ENCODE measurements at places on chromosomes 11 and 22.

- DNase-seq, result no peak
Observed at GRCh38 chr11:117183724-117184349, 5.3 kb downstream of the SIDT2 start.

DNA sequence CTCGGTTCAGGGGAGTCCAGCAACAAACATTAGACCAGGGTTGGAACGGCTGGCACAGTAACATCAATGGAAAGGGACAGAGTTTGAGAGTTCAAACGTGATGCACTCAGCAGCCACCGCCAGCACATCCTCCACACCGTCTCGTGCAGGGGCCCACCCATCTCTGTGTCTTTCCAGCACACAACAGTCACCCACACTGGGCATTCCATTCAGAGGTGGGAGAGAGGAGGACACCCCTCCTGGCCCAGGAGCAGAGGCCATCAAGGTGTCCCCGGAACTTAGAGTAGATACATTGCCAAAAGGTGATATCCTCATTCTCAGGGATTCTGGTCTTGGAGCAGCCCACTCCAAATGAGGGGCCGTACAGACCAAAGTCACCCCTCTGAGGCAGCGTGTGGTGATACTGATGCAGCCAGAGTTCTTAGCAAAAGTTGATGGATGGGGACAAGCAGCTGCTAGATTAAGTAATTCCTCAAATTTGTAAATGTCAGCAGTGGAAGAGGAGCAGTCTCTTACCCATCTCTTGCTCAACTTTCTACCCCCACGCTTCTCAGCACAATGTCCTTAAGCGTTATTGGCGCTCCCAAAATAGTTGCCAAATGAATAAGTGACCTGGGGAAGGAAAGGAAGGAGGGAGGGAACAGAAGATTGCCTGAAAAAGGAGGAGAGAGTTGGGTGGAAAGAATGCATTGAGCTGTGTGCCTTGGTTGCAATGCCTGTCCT is 5.5 kb downstream of the SNAP29 start:
- no peak for DNase-seq

DNA sequence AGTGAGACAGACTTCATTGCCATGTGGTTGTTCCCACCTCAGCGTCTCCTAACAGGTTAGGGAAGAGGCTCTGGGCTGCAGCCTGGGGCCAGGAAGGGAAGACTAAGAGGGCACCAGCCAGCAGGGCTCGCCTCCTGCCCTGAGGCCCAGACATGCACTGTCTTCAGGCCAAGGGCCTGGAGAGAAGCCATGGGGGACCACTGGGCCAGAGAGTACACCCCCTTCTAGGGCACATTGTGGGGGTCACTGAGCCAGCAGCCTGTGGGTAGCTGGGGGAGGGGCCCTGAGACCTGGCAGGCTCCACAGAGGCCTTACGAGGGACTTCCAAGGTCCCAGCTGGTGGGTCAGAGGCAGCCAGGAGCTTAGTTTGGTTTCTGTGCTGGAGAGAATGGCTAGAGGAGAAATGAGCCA is 25.0 kb upstream of the MYRF start:
- DNase-seq, result no peak

DNA sequence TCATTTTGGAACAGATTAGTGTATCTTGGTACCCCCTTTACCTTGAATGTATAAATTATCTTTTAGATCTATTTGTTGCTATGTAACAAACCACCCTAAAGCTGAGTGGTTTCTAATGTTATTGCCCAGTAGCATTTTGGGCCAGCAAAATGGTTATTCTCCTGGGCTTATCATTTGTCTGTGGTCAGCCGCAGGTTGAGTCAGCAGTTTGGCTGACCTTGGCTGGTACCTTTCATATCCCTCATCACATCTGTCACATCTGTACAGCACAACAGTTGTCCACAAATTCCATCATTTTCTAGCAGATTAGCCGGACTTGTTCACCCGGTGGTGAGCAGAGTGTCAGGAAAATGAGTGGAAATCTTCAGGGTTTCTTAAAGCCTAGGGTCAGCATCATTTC is 588.5 kb upstream of the ARHGAP42 start:
- no peak for DNase-seq

GRCh38 chr11:76791861-76792260 is 8.7 kb downstream of the TSKU start:
- no peak for DNase-seq

DNA sequence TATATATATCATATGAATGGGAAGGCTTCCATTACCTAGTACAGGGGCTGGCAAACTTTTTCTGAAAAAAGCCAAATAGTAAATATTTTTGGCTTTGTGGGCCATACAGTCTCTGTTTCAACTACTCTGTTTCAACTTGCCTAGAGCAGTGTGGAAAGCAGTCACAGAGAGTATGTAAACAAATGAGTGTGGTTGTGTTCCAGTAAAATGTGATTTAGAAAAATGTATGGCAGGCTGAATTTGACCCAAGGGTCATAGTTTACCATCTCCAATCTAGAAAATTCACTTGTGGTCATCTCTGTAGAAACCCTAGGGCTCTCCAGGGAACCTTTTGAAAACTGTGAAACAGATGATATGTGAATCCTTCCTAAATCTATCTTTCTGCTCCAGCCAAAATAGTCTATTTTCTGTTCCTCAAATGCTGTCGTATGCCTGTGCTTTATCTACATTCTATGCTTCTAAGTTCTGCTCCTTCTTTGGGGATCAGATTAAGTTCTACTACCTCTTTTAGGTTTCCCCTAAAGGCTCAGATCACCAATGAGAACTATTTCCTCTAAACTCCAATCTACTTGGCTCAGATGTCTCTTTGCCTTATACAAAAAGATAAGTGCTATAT is 356.2 kb downstream of the METTL15 start:
- DNase-seq, result no peak

- DNase-seq, result no peak
Observed at GRCh38 chr11:41403458-41403857, 56.0 kb downstream of the LRRC4C start.

DNA sequence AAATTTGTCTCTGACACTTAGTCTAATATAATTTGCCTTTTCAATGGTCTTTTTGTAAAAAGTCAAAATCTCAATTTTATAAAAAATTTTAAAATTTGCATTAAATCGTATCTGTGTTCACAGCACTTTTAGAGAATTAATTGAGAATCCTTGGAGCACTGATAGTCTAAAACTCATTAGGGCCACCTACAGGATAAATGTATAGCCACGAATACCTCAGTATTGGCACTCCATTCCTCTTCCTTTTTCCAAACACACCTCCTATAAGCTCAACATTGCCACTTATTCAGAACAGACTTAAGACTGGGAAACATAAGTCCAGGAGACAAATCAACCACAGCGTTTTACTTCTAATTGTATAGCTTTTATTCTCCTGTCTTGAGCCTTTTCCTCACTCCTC is 776.0 kb upstream of the ARHGAP42 start:
- peak; percentile 61 for DNase-seq

DNA sequence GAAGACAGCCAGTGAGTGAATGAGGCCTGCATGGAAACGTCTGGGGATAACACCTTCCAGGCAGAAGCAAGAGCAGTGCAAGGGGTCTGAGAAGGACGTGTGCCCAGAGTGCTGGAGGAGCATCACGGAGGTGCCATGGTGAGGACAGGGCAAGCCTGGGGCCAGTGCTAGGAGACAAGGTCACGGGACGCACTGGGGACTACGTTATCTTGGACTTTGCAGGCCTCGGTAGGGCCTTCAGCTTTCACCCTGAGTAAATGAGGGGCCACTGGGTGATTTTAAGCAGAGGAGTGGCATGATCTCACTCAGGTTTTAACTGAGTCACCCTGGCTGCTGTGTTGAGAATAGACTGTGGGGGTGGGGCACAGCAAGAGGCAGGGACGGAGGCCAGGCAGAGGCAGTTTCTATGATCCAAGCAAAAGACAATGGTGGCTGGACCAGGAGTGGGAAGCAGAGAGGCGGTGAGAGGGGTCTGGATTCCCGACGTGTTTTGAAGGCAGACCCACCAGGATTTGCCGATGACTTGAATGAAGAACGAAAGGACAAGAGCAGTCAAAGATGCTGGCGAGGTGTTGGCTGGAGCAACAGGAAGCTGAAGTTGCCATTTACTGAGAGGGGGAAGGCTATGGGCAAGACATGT is 102.7 kb upstream of the PARVA start:
- DNase-seq, result no peak

DNA sequence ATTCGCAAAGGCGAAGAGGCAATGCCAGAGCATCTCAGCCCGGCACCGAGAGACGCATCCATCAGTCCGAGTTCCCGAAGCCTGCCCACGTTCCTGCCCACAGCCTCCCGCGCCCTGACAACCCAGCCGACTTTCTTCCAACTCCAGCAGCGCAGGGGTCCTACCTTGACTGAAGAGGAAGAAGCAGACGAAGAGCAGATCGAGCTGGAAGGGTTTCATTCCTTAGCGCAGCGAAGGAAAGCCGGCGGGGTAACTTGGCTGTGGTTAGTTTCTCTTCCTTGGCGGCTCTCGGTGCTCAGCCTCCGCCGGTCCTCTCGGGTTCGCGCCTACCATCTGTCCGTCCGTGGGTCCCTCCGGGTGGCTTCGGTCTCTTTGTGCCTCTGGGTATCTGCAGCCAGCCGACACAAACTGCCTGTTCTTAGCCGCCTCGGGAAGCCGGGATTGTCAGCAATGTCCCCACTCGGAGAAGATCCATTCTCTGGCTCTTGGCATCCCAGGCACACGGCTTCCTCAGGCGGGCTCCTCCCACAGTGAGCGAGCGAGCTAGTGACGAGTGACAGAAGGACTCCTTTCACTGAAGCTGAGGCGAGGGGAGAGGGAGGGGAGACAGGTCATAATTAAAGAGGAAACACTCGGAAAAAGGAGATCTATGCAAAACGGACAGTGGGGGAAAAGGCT is at the start of gene KIRREL3:
KIRREL3 (minus strand) TSS at position 480 of the 678 bp plus-strand sequence.
- peak; percentile 53 for DNase-seq

GRCh38 chr11:37089439-37089838 is 491.4 kb upstream of the RAG2 start:
- no peak for DNase-seq

- DNase-seq, result peak; percentile 15
Observed at GRCh38 chr11:60947700-60948099, 4.3 kb downstream of the SLC15A3 start.

DNA sequence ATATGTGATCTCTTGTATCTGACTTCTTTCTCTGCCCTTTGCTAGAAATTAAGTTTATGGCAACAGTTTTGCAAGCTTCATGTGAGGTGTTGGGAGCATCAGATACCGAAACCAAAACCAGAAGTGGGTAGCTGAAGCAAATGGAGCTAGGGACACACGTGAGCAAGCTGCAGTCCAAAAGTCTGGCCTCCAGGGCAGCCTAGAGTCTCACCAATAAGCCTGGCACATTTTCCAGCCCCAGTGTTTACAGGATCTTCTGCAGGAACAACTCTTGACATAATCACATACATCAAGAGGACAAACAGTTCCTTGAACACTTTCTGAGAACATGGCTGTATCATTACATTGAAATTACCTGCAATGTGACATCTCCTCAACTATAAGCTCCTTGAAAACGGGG is 114.1 kb downstream of the LARGE1 start:
- DNase-seq, result no peak

DNA sequence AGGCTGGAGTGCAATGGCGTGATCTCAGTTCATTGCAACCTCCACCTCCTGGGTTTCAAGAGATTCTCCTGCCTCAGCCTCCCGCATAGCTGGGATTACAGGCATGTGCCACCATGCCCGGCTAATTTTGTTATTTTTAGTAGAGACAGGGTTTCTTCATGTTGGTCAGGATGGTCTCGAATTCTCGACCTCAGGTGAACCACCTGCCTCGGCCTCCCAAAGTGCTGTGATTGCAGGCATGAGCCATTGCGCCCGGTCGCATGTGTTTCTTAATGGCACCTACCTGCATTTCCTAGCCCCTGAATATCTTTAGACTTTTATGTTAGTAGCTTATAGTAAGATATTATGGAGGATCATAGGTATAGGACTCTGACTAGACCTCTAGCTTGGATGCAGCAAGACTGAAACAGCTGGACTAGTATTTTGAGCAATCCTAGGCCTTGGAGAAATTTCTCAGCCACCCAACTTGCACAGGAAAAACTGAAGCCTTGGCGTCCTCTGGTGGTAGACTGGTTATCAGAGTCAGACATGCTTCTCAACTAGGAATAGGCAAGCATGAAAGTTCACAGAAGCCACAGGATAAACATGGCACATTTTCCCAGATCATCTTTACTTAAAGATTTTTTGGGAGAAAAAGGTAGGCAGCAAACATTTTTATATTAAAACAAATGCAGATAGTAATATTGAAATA is 22.7 kb upstream of the C1QTNF4 start:
- peak; percentile 77 for DNase-seq

DNA sequence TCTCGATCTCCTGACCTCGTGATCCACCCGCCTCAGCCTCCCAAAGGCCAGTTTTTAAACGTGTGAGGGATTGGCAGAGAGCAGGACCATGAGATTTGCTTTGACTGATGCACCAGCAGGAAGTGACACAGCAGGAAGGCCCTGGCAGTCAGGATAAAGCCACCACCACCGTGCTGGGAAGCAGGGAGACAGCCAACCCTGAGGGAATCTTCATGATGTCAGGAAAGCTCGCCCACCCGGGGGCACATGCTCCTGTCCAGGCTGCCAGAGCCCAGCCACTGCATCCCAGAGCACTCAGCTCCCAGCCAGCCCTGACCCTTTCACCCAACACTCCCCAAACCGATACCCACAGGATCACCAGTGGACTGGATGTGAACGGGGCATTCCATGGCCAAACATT is 6.1 kb downstream of the TUBGCP6 start:
- DNase-seq, result no peak

GRCh38 chr11:67561971-67562619 is 21.5 kb upstream of the GSTP1 start:
- DNase-seq, result no peak

- DNase-seq, result no peak
Observed at GRCh38 chr11:75024764-75025211, 36.1 kb downstream of the NEU3 start.

GRCh38 chr11:79487412-79487811 is 46.6 kb upstream of the TENM4 start:
- DNase-seq, result no peak

GRCh38 chr11:34793666-34794065 is 122.5 kb downstream of the APIP start:
- no peak for DNase-seq

- DNase-seq, result no peak
Observed at GRCh38 chr11:72038491-72038890, 39.8 kb downstream of the IL18BP start.

- no peak for DNase-seq
Observed at GRCh38 chr11:12019337-12019736, 10.9 kb upstream of the DKK3 start.

- DNase-seq, result no peak
Observed at GRCh38 chr11:39570526-39570925, 1888.9 kb downstream of the LRRC4C start.
